ENCODE measurements at places on chromosomes 7 and 10.
A peak's percentile ranks its signal among the peaks of the same experiment; 100 is the strongest.

DNA sequence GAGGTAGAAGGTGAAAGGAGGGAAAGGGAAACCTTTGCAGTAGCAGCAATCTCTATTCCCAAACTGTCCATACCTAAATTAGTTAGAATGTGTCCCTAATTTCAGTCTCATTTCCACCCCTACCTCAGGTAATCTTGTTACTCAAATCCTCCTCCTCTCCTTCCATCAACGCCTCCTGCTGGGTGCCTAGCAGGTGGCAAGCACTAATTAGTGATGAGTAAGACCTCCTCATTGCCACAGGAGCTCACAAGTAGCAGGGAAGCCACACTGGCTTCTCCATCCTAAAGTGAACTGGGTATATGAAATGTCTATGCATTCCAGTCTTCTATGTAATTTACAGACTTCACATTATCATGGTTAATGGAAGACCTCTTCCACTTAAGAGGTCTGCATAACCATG is 25.7 kb upstream of the FAM133B start:
- no peak for DNase-seq

GRCh38 chr7:35725280-35725680 is 30.3 kb upstream of the HERPUD2 start:
- no peak for DNase-seq

DNA sequence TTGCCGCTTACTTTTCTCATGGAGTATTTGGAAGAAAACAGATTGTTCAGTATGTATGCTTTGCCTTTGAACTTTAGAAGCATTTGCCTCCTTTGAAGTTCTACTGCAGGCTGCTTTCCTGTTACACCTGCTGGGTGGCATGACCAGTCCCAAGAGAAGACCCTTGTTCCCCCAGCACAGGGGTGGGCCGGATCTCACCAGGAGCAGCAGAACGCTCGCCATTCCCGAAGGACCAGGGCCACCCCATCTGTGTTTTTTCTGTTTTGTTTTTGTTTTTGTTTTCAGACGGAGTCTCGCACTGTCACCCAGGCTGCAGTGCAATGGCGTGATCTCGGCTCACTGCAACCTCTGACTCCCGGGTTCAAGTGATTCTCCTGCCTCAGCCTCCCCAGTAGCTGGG is 493.6 kb downstream of the PTPRN2 start:
- DNase-seq = no peak

- DNase-seq = no peak
Measured at GRCh38 chr7:6246251-6246917, 26.0 kb downstream of the CYTH3 start.

DNA sequence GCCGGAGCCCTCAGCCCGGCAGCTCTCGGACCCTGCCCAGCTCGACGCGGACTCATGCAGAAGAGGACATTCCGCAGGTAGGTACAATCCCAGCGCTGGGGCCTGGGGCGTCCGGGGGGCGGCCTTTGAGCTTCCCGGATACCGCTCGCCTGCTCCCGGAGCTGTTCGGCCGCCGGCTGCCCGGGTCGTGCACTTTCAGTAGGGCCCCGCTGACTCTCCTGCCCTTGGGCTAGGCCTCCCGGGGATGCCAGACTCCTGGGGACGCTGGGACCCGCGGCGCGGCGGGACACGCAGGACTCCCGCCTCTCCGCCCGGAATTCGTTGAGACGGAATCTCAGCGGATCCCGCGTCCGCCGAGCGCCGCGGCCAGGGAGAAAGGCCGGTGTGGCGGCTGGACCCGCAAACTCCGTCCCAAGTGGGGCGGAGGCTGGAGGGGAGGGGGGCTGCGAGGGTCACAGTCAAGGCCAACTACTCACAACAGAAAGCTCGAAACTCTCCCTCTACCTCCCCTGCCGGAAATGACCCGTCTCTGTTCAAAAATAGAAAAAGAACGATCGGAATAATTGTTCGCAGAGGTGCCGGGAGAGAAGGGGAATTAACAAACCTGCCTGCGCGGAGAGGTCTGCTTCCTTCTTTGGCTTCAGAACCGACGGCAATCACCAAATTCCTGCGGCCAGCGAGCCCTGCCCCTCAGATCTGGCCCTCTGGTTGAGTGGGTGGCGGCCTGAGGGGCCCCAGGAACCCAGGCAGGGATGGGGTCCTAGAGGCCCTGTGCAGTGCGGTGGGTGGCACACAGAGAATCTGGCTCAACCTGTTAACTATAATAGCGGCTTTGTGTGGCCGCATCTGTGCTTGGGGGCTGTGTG is 9.2 kb downstream of the TLX1 start:
- no peak for DNase-seq

GRCh38 chr7:111697771-111698170 is 135.5 kb upstream of the IMMP2L start:
- no peak for DNase-seq

GRCh38 chr7:66189695-66190503 is 15.2 kb upstream of the TPST1 start:
- DNase-seq = no peak

DNA sequence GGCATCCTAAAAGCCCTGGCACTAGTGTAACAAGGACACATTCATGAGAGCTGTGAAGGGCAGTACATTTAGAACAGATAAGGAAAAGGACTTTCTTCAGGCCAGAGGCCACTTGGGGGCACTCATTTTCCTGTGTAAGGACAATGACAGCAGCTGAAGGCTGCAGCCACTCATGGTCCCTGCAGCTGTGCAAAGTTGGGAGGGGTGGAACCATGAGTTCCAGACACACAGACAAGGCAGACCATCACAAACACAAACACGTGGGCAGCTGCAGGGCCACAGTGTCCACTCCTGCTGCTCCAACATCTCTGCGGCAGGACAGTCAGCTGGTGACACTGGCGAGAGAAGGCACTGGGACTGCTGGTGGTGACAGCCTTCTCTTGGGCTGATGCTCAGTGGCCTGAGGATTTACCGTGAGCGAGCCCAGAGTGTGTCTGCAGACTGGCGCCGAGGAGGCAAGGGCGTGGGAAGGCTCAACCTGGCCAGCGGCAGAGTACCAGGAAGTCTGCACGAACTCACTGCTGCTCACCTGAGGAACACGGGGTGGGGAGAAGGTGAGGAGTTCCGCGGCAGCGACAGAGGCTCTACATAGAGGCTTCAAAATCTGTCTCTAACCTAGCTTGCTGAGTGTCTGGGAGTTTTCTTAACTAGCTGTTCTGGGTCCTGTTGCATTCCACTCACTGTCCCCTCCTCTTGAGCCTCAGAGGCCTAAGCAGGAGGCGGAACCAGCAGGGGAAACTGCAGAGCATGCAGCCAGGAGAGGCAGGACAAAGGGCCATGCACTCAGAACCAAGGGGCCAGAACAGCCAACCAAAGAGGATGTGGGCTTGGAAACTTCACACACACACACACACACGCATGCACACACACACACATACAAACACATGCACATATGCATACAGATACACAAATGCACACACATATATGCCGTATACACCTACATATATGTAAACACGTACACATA is 76.5 kb upstream of the DDC start:
- no peak for DNase-seq

DNA sequence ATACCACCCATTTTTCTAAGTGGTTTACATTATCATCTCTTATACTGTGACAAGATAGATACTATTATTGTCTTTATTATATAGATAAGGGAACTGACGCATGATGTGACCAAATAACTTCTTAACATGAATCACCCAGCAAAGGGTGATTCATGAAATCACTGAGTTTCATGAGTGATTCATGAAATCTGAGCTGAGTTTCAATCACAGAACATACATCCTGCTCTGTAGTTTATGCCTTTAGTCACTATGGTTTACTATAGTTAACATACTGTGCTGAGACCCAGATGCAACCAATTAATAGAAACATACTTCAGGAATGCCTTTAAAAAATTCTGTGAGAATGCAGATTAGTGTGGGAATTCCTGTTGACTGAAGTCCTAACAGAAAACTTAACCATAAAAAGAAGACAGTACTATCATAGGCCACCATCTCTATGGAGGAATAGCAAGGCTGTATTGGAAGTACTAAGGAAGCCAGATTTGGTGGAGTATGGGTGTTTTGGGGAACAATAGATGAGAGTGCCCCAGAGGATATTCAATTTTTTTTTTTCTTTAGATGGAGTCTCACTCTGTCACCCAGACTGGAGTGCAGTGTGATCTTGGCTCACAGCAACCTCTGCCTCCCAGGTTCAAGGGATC is 43.1 kb upstream of the SEMA3A start:
- DNase-seq = peak; percentile 79

DNA sequence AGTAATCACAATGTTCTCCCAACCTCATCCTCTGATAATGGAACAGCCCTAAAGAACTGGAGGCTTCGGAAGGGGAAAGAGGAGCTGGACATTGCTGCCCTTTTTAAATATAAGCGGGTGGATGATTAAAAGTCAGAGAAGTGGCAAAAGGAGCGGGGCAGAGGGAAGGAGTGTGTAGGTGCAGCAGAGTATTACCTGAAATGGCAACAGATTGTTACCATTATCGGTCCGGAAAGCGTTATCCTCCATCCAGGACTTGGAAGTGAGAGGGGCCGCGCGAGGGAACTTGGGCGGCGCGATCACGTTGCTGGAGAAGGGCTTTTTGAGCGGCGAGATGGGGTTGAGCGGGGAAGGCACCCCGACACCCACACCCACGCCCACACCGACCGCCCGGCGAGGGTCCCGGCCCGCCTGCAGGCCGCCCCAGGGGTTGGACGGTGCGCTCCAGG is 51.7 kb downstream of the CPEB3 start:
- no peak for DNase-seq

DNA sequence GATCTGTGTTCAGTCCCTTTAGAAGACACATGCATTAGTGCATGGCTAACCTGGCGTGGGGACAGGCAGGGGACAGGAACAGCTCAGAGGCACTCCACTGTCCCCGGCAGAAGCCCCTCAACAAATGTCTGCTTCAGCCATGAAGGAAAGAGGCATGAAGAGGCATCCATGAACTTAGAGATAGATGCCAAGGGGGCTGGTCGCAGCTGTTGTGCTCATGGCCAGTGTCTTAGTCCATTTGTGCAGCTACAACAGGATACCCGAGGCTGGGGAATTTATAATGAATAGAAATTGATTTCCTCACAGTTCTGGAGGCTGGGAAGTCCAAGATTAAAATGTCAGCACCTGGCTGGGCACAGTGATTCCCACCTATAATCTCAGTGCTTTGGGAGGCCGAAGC is 14.5 kb upstream of the GNA12 start:
- no peak for DNase-seq
